ENCODE measurements at places on chromosomes 6 and 20.
A peak's percentile ranks its signal among the peaks of the same experiment; 100 is the strongest.

- no peak for DNase-seq
Observed at GRCh38 chr6:81996414-81996813, 243.9 kb upstream of the TENT5A start.

- no peak for DNase-seq
Observed at GRCh38 chr6:116386581-116387299, 16.0 kb downstream of the DSE start.

DNA sequence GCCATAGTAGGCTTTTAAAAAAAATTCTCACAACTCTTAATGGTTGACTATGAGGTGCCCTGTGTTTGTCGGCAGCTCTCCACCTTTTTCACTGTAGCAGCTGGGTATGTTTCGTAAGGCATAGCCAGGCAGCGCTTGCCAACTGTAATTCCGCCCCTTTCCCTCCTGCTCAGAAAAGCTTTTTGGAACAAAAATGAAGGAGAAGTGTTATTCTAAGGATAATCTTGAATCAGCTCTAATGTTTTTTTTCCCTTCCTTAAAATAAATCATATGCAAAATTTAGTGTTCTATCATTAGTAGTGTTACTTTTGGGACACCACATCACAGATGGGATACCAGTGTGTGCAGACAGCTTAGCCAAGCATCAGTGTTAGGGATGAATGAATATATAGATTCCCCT lies 21.2 kb downstream of the RIOK1 start:
- no peak for DNase-seq

- no peak for DNase-seq
Observed at GRCh38 chr6:151240791-151241642, 1.2 kb downstream of the AKAP12 start.

GRCh38 chr6:133544419-133544818 lies 303.3 kb downstream of the EYA4 start:
- no peak for DNase-seq

DNA sequence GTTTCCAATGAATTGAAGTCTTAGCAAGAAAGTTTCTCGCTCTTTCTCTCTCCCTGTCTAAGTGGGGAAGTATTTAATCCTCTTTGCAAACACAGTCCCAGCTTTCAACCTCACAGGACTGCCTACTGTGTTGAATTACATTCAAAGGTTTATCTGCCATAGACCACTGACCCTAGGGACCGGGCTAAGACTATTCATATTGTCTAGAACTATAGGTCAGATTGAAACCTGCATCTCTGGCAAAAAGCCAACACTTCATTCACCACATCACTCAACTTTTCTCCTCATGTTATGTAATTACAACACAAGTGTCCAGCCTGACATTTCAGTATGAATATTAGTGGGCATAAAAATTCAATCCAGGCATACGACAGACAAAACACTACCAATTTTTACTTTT lies 314.7 kb upstream of the RSPO3 start:
- no peak for DNase-seq

DNA sequence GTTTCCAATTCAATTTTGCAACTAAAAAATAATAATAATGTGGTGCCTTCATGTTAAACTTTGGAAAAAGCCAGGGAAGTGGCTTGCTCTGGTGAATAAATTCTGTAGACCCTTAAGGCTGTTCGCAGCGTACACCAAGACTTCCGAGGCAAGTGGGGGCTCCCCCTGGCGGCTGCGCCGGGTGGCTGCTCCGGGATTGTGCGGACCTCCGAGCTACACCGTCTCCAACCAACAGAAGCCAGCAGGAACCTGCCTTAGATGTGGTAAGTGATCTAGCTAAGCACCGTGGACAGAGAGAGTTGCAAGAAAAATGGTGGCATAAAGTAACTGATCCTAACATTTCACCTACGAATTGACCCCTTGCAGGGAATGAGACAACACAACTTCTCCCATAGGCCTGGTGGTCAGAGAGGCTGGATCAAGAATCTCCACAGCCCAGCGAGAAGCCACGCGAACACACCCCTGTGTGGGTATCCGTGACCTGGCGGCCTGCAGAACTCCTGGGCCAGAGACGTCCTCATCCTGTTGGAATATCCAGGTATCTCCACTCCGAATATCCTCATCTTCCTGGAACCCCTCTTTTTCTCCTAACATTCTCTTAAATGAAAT lies 69.6 kb downstream of the TBXT start:
- DNase-seq, result peak; percentile 16

- DNase-seq, result no peak
Observed at GRCh38 chr20:51628533-51629398, 86.2 kb upstream of the NFATC2 start.

GRCh38 chr6:21230536-21230935 lies 363.0 kb upstream of the SOX4 start:
- DNase-seq, result no peak

GRCh38 chr20:40279390-40279789 lies 409.6 kb downstream of the MAFB start:
- DNase-seq, result no peak

DNA sequence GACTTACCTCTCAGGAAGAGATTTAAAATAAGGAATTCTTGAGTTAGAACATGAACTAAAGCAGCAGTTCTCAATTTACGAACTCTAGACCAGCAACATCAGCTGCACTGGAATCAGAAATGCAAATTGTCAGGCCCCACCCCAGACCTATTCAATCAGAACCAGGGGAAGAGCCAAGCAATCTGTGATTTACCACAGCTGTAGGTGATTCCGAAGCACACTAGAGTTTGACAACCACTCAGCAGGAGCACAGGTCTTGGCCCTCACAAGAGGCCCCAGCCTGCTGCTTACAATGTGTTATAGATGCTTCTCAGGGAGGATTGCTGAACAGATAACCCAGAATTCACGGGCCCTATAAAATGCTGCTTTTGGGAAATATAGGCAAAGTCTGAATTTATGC lies 279.2 kb downstream of the PTPRK start:
- no peak for DNase-seq

DNA sequence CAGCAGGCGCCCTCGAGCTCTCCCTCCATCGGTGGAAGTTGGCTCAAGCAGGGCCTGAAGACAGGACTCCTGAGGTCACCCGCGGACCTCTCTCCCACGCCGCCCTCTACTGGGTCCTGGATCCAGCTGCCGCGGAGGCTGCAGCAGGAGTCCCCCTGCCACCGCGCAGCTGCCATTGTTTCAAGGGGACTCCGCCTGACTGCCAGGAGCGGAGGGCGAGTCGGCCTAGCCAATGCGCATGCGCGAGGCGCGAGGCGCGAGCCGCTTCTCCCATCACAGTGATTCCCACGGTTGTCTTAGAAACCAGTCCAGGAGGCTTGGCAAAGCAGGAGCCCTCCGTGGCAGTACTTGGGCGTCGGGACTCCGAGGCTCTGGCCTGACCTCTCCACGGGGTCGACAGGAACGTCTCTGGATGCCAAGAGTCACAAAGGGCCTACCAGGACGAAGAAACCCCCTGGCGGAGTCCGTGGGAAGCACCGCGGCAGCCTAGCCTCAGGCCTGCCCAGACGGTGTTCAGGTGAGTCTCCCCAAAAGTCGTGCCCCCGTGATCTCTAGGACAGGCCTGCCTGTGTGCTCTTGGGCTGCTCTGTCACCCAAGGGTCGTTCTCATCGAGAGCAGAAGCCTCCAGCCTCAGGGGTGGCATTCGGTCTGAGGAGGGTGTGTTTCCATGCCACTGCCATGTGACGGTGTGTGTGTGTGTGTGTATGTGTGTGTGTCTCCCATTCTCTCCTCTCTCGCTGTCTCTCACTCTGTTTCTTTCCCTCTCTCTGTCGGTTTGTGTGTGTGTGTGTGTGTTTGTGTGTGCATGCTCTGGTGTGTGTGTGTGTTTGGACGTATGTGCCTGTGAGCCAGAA lies 290.6 kb upstream of the ZNF337 start:
- DNase-seq, result peak; percentile 83

GRCh38 chr20:23166563-23166962 lies 80.4 kb upstream of the CD93 start:
- DNase-seq, result no peak

DNA sequence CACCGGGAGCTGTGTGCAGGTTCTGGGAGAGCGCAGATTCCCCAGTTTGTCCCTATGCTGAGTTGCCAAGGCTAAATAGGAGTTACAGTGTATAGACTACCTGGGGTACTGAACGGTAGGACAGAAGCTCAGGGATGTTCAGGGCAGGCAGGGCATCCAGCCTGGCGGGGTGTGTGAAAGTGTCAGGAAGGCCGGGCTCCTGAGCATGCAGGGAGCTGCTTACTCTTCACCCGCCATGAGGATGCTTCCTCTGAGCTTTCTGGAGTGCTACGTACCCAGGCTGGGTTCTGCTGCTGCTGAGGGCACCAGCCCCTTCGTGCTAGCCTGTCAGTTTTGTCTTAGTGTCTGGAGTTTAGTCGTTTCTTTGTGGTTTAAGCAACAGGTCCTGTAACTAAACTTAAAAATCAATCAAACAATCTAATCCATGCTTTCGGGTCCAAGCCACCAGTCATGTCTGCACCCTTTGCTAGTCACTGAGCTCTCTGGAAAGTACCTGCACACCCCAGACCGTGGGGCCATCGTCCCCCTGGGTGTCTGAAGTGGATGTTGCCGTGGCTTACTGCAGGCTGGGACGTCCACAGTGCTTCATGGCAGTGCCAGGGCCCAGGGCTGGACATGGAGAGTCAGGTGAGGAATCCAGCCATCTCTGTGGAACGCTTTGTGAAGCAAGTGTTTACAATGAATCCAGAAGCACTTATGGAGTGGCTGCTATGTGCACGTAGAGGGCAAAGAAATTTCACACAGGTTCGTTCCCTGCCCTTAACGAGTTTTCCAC lies 220.3 kb upstream of the SNX9 start:
- no peak for DNase-seq

- DNase-seq, result no peak
Observed at GRCh38 chr6:122781716-122782115, 2.2 kb downstream of the FABP7 start.

- DNase-seq, result no peak
Observed at GRCh38 chr6:37947468-37947867, 127.9 kb downstream of the ZFAND3 start.

DNA sequence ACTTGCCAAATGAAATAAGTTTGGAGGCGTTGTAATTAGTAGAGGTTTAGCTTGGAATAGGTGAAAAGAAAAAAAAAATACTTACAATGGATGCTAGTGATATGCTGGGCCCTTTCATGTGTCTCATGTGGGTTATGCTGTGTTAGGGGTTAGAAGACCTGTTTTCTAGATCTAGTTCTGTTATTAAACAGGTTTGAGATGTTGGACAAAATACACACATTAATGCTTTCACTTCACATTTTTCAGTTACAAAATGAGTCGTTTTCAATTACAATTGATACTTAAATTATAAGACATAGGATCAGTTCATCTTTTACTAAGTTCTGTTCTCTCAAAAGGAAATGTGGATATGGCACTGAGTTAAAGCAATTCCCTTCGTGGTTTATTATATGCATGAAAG lies 509.8 kb downstream of the EPM2A start:
- DNase-seq, result no peak

GRCh38 chr6:4903751-4904370 lies 100.0 kb downstream of the RPP40 start:
- DNase-seq, result no peak

GRCh38 chr6:132130626-132131298 lies 179.6 kb upstream of the CCN2 start:
- no peak for DNase-seq

DNA sequence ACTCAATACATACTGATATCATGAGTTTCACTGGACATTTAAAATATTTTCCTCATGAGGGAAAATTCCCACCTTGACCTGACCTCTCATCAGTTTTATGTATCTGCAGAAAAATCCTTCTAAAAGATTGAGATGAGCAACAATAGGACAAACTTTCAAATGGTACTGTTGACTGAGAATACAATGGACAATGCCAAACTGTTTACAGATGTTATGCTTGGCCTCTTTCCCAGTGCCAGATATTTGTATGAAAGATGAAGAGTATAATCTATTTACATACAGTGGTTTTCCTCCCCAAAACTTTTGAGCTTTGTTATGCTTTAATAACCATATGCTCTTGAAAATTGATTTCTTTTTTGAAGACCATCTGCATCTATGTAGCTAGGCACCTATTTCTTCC lies 245.1 kb upstream of the RSPO3 start:
- DNase-seq, result no peak

DNA sequence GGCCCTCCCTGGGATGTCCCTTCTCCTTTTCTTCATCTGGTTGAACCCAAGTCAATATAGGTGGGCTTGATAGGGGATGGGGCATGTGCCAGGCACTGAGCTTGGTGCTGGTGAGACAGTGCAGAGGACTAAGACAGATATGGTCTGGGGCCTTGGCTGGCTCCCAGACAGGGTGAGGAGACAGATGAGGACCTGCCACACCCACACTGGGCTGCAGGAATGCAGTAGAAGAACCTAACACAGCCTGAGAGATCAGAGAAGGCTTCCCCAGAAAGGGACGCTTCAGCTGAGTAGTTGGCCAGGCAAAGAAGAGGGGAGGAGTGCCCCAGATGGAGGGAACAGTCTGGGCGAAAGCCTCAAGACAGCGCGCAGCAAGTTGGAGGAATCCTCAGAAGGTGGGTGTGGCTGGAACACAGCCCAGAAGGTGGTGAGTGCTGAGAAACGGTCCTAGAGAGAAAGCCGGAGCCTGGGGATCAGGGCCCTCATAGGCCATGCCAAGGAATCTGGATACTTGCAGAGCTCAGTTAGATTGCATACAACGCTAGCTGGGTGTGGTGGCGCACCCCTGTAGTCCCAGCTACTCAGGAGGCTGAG lies 26.4 kb downstream of the CD40 start:
- no peak for DNase-seq
